Hematopoietic multipotent progenitor cell treated with erythropoietin and hydrocortisone succinate and interleukin-3 and kit ligand, for 17 days (in vitro differentiated cells): ENCODE measurements at places on chromosomes 2 and 18.

- no peak for DNase-seq
These were observed 18.5 kb downstream of the NEURL3 start for GRCh38 chr2:96486696-96487095.

DNA sequence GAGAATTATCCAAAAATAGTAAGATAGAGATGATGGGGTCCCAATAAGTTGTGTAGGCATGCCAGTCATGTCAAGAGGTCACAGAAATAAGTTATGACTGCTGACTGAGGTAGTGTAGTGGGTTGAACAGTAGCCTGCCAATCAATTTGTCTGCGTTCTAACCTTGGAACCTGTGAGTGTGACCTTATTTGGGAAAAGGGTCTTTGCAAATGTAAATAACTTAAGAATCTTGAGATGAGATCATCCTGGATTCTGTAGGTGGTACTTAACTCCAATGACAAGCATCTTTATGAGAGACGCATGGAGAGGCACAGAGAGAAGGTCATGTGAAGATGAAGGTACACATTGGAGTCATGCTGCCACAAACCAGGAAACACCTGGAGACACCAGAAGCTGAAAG lies 31.0 kb downstream of the ACVR1 start:
- no peak for DNase-seq

DNA sequence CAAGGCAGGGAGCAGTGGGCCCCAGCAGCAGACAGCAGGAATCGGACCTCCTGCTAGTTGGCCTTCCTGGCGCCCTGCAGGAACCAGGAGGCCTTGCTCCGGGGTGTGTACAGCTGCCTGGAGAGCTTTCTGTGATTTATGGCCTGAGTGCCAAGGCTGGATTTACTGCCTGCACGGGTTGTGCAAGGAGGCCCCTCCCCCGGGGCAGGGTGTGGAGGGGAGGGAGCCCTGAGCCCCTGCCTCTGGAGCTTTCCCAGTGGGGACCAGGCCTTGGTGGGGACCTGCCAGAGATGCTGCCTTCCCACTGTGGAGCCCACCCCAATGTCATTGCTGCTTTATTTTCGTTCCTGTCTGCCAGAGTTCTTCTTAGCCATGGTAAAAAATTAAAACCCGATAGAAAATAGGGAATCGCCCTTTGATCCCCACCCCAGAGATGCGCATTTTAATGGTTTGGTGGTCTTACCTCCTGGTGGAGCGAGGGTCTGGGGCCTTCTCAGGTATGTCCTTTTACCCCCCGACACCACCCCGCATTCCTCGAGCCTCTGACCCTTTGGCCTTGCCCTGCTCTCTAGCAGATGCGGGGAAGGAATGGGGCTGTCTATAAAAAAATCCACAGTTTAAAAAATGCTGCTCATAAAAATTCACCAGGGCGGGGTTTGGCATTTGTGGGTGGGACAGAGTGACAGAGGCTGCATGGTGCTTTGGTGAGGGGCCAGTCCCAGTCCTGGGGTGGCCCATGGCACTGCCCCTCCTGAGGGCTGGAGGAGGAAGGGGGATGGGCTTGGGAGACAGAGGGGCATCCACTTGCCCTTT lies 6.9 kb upstream of the RALB start:
- no peak for DNase-seq

DNA sequence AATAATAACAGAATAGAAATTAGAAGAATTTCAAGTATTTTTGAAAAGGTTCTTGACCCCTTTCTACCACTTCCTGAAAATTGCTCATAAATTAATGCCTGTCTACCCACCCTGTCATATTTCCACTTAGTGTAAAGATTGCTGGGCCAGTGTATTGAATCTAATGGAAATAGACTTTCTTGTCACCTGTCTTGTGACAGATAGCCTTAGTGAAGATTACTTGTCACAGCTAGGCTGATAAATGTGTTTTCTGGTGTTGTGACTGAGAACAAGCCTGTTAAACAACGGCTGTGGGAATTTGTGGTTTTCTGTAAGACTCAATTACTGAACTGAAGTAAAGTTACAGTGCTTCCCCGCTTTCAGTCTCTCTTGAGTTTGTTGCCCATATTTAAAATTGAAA lies 37.0 kb downstream of the PIK3C3 start:
- no peak for DNase-seq

DNA sequence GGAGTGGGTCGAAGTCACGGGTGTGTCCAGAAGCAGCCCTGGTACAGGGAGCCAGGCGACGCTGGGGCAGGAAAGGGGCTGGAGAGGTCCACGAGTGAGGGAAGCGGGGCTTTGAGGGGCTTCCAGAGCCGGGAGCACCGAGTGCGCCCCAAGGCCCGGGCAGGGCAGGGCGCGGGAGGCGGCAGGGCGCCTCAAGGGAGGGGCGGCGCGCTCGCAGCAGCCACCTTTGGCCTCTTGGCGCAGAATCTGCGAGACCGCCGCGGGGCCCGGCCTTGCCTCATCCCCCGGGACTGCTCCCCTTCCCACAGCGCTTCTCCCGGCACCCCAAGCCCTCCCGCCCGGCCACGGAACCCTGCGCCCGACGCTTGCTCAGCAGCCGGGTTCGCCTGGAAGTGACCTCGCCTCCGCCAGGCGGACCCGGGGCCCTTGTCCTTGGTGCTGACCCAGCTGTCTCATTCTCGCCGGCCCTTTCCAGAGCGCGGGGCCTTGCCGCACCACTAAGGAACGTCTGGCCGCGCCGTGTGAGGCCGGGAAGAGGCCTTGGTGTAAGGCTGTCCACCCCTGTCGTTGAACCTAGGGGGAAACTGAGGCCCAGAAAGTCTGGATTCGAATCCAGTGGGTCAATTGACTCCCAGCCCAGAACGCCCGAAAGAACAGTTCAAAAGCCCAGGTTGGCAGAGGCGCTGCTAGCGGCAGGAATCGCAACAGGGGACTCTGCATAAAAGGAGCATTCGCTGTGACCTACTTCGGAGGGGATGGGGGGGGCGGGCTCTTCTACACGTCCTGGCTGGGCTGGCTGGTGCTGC lies 584 bp upstream of the DNER start:
- DNase-seq, result no peak

DNA sequence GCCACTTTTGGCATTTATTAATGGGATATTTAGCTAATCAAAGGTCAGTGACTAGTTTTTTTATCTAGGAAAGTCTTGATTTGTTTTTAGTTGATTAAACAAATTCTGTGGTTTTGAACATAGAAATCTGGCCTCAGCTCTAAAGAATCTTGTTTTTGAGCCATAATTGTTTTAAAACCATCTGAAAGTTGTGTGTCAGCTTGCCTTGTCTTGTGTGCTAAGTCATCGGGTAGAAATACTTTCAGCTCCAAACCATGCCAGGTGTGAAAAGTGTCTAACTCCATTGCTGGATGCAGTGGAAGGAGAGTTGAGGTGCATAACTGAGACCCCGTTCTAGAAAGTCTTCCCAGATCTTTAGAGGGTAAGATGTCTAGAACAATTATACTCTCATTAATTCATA lies 22.7 kb downstream of the FARP2 start:
- no peak for DNase-seq

GRCh38 chr2:105237045-105237765 lies 4.3 kb upstream of the GPR45 start:
- DNase-seq, result no peak

DNA sequence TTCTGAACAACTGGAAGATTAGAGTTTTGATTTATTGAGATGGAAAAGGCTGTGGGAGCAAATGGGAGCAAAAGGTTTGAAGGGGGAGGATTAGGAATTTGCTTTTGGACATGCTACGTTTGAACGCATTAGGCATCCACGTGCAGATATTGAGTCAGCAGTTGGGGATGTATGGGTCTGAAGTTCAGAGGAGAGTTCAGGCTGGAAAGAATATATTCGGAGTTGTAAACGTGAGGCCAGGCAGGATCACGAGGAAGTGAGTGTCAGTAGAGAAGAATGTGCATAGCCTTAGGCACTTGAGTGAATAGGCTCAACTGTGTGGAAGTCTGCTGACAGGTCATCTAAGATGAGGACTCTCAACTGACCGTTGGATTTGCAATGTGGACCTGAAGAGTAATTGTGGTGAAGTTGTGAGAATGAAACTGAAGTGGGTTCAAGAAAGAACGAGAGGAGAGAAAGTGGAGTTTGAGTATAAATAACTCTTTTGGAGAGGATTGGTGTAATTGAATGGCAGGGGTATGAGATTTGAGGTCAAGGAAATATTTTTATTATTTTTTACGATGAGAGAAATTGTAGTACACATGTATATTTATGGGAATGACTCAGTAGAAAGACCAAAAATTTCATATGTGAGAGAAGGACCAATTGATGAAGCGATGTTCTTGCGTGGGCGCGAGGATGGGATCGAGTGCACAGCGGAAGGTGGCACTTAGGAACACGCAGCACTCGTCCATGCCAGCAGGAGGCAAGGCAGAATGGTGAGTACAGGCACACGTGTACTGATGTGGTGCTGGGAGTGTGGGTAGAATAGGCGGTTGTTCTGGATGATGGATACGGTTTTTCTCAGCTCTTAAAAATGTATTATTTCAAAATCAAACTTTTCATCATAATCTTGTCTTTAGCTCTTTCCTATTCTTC lies 40.5 kb upstream of the POLE4 start:
- no peak for DNase-seq

DNA sequence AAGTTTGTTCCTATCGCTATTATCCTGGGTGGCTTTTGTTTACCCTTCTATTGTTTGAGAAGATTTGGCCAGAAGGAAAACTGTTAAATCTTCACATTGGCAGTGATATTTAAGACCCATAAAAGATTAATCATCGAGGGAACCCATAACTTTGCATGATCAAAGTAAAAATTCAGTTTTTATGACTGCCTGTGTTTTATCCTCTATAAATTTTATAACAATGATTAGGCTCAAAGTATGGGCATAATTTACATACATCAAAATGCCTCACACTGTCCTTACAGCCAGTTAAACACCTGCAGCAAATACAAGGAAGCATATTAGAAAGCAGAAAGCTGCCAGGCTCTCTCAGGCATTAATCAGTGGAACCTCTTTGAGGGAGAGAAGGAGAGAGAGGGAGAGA lies 289.1 kb downstream of the ICOS start:
- DNase-seq, result no peak

- DNase-seq, result no peak
These were observed 370.7 kb downstream of the SLC4A3 start for GRCh38 chr2:219998107-219998506.

- no peak for DNase-seq
These were observed 51.0 kb upstream of the BOD1L2 start for GRCh38 chr18:57095884-57096283.

DNA sequence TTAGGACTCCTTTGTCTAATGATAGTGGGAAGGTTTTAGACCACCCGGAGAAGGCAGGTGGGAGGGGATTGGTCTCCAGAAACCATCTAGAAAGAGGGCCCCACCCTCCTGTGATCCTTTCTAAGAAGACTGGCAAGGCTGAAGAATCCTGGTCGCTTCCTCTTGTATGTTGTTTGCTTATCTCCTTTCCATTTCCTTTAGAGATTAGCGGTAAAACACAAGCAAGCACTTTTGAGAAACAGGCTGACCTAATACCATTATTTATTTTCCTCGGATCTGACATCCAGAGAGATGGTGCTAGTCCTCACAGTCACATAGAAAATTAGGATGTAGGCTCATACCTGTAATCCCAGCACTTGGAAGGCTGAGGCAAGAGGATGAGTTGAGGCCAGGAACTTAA lies 45.2 kb upstream of the SPRED2 start:
- DNase-seq, result no peak

DNA sequence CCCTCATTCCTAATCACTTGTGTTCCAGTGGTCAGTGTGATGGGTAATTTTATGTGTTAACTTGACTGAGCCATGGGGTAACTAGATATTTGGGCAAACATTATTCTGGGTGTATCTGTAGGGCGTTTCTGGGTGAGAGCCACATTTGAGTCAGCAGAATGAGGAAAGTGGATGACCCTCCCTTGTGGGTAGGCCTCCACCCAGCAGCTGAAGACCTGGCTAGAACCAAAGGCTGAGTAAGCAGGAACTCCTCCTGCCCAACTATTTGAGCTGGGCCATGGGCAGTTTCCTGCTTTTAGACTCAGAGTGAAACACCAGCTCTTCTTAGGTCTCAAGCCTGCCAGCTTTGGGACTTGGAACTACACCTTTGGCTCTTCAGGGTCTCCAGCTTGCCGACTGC lies 141.8 kb downstream of the ACKR3 start:
- no peak for DNase-seq

DNA sequence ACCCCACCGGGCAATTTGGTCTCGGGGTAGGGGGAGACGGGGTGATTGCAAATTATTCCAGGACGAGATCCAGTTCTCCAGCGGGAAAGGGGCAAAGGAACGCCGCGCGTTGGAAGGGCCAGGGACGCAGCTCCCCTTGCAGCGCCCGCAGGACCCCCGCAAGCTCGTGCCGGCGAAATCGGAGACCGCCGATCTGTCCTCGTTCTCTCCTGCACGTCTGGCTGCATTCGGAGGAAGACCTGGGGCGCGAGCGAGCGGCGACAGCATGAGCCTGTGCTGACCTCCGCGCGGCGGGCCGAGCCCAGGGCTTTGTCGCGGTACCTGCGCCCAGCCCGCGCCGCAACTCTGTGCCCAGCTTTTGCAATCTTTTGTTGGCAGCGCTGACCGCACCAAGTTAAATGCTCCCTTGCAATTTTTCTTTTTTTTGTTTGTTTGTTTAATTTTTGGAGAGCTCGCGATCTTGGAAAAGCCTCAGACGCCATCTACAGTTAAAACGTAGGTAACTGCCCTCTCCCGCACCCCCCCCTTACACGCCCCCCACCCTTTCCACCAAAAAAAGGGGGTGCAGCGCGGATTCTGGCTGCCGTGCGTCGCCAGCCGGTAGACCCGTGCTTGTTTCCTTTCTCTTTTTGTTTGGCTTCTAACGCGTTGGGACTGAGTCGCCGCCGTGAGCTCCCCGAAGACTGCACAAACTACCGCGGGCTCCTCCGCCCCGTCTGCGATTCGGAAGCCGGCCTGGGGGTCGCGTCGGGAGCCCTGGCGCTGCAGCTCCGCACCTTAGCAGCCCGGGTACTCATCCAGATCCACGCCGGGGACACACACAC lies 667 bp downstream of the TRIB2 start:
- DNase-seq, result peak; percentile 6

- DNase-seq, result no peak
These were observed 798.8 kb upstream of the HS6ST1 start for GRCh38 chr2:129117434-129117833.

DNA sequence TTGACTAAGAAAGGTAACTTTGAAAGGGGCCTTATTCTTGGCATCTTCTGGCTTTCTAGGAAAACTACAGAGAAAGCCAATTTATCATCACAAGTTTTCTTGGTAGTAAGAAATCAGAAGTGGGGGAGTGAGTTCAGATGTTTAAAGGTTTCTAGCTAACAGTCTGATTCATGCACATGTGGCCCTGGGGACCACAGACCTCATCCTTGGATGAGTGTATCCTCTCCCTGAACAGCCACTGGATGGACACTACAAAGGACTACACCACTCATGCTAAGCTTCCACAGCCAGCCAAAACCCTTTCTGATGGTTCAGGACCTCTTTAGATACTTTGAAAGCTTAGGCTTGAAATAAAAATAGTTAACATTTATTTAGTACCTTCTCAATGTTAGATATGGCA lies 218.3 kb upstream of the STK17B start:
- DNase-seq, result no peak
